ENCODE measurements at places on chromosomes 12 and 14.

DNA sequence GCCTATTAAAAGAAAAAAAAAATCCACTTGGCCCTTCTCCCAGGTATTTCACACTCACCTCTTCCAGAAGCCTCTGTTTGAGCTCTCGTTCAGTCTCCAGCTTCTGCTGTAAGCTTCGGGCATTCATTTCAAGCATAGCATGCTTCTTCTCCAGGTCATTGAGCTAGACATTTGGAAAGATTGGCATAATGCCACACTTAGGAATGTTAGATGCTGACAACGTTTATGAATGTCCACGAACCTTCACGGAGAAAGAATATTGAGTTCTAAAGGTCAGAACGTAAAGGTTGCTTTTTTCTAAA lies 60.5 kb downstream of the PRKAB1 start:
- DNase-seq, result peak; percentile 8

DNA sequence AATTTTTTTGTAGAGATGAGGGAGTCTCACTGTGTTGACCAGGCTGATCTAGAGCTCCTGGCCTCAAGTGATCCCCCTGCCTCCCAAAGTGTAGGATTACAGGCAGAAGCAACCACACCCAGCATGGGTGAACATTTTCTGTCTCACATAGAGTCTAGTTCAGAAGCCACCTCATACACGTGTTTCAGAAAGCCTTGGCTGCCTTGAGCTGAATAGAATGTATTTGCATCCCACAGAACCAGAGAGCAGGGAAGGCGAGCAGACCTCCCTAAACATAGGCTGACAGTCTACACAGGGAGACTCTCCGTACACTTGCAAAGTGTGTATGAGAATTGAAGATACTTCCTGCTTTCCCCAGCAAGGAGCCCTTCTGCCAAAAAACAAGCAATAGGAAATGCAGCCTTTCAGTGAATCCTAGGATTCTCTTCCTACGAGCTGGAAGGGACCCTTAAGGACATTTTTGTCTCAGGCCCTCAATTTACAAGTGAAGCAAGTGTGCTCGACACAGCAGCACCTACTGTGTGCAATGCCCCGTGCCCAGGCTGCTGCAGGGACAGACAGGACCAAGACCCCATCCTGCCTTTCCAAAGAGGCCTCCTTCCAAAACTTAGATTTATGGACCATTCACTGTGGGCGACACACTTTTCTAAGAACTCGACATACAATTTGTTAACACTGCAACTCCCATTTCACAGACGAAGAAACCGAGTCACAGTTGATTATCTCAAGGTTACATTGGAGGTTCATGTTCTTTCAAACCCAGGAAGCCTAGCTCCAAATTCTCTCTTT lies 11.2 kb downstream of the NUAK1 start:
- DNase-seq, result no peak

DNA sequence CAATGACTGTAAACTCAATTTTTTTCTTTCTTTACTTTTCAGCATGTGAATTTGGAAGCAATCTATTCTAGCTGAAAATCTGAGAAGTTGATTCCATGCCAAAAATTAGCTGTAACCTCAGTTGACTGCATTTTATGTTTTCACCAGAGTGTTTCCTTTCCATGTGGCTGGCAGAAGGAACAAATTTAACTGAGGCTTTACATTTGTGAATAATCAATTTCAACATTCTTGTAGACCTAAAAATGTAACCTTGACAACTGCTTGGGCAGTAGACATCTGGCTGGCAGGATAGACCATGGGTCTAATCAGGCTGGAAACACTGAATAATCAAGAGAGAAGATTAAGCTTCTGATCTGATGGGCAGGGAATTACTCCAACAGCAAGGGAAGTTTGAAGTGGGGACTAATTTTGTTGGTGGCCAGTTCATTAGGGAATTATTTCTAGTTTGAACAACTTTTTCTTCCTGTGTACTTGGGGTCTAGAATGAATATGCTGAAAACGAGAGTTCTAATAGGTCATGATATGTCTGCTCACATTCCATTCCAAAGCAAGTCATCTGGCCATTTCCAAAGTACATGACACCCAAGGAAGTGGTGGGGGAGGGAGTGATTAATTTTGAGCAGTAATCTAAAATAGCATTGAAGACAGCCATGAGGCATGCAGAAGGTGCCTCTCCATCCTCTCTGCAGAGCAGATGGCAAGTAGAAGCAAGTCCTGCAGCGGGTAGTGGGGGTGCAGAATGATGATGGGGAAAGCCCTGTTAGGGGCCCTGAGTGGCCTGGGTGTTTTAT lies 68.2 kb downstream of the ATP23 start:
- peak; percentile 18 for DNase-seq

DNA sequence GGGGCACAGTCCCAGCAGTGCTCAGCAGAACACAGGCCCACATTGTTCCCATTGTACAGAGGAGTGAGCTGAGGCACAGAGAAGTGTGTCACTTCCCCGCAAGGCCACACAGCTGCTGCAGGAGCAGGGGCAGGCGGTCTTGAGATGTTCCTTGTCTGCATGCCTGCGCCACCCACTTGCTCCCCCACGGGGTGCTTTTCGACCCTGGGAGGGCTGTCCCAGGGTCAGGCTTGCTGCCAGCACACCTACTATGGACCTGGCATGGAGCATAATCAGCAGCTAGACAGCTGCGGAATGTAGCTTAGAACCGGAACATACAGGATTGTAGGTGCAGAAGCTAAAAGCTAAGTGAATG lies 7.8 kb upstream of the EP400 start:
- DNase-seq, result no peak

GRCh38 chr14:24513009-24513408 lies 4.9 kb upstream of the CMA1 start:
- no peak for DNase-seq

DNA sequence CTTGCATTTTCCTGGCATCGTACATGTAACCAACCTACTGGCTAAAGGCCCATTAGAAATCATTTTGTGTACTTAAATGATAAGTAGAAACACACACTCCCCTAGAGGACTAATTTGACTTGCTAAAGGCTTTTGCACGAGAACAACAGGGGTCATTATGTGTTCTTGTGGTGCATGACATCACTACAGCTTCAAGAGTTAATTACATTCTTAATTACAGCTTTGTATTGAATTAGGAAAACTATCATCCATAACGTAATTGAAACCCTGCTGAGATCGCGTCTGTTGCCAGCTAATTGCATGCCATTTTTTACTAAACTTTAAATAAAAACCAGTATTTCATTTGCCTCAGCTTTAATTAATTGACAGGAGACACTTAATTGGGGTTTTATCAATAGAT lies 51.4 kb downstream of the TMEM132C start:
- no peak for DNase-seq

- no peak for DNase-seq
Observed at GRCh38 chr14:104518659-104519350, 60.8 kb upstream of the C14orf180 start.

- peak; percentile 41 for DNase-seq
Observed at GRCh38 chr14:72451054-72451972, 442.6 kb downstream of the DPF3 start.

DNA sequence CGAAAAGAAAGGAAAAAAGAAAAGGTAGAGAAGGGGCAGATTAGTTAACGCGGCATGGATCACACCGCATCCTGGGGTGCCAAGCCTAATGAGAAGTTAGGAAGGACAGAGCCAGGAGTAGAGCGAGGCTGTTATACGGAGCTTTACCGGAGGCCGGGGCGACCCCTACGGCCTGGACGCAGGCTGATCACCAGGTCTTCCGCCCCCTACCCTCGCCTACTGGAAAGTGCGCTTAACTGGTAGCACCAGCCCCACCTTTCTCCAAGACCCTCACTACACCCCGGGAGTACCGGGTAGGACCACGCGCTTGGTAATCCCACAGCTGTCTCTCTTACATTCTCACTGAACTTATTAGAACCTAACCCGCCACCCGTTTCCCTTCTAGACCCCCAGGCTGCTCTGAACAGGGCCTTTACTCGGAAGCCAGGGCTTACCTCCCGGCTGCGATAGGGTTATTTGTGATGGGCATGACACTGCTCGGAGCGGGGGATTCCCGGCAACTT lies 33.8 kb downstream of the WBP11 start:
- peak; percentile 10 for DNase-seq

- DNase-seq, result peak; percentile 90
Observed at GRCh38 chr12:113766879-113767878, 198.9 kb downstream of the RBM19 start.

GRCh38 chr14:95123891-95124579 lies 33.3 kb downstream of the DICER1 start:
- no peak for DNase-seq

GRCh38 chr12:121811434-121812319 lies 7.9 kb downstream of the SETD1B start:
- DNase-seq, result no peak

DNA sequence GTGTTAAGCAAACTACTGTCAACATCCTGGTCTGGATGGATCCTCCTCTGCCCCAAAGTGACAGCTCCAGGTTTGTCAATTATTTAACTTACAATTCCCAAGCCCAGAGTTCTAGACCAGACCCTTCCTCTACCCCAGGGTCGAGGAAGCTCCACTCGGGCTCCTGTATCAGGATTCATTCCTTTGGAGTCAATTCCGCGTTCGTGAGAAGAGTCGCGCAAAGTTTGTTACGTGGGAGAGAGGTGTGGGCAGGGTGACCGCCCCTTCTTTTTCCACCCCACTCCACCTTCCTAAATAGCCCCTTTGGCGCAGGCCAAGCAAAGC lies 479 bp downstream of the SEL1L start:
- DNase-seq, result no peak

- DNase-seq, result no peak
Observed at GRCh38 chr12:1646569-1647284, 17.7 kb downstream of the WNT5B start.
